ENCODE measurements at places on chromosomes 2 and 18. TPM values are rescaled to one million over a fixed set of nuclear protein-coding genes. Genes with fewer than 3 reads are reported as not detected.

The HRH4 gene
- 0.23 TPM for total RNA-seq

The GAREM2 gene
- total RNA-seq, result 17.3 TPM

The RAB31 gene
- total RNA-seq, result 51.2 TPM

The MYO5B gene
- total RNA-seq, result 6.5 TPM

The CNDP1 gene
- 0.23 TPM for total RNA-seq

All from diencephalon (tissue), 1 donor.